ENCODE measurements at places on chromosomes 1 and 21.

DNA sequence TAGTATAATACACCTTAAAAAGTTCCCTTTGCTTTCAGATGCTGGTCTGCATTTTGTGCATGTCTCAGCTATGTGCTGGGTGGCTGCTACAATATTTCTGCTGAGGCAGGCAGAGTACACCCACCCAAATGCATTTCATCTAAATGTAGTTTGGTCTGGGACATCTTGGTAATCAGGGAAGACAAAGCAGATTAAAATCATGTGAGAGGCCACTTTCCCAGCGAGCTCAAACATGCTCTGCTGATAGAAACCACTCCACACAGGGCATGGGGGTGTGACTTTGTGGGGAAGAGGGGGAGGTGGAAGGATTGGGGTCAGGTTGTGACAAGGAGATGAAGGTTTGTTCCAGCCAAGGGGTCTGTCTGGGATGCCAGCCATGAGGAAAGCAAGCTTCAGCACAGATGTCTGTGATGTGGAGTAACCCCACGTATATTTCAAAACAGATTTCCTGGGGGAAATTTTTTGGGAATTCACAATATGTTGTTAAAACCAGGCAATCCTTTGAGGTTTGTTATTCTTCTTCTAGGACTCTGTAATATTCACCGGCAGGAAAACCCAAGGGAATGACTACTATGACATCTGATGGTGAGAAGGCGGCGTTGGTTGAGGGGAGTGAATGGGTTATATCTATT is 255.1 kb upstream of the FGGY start:
- no peak for DNase-seq

GRCh38 chr21:42384156-42384945 is 11.5 kb downstream of the TMPRSS3 start:
- no peak for DNase-seq

- no peak for DNase-seq
These were observed 195.1 kb downstream of the HLX start for GRCh38 chr1:221074332-221074731.

DNA sequence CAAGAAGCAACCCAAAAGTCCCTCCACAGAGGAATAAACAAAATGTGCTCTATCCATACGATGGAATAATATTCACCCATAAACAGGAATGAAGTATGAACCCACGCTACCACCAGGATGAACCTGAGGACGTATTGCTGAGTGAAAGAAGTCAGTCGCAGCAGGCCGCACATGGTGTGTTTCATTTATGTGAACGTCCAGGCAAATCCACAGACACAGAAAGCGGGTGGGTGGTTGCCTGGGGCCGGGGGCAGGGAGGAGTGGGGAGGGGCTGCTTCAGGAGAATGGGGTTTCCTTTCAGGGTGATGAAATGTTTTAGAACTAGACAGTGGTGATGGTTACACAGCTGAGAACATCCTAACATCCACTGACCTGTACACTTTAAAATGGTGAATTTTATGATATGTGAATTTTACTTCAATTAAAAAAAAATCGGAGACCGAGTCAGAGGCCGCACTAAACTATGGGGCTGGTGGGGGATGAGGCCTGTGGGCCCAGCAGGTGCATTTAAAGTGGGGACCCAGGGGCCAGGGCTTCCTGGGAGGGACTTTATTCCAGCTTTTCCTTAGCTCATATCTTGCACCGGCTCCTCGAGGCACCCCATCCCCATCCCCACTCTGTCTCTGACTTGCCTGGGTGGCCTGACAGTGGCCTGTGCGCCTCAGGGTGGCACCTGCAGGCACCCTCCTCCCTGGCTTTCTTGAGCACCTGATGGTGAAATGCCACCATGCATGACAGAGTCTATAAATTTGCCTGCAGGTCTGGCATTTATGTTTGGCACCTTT is 392.6 kb upstream of the VAMP3 start:
- DNase-seq = no peak

GRCh38 chr1:164495905-164496304 is 63.1 kb upstream of the PBX1 start:
- no peak for DNase-seq

DNA sequence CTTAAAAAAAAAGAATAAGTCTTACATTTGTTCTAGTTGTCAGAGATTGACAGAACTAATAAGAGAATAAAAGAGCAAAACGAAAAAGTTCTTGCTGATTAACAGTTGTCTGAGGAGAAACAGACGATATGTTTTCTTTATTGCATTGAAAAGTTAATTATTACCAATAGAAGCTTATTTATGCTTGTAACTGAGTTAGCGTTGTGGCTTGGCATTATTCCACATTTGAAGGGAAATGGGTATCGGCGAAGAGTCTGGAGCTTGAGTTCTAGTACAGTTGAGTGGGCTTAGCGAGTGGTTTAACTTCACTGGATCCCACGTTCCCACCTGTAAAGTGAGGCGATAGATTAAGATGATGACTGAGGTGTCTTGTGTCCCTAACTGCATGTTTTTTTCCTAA is 109.0 kb downstream of the SDCCAG8 start:
- no peak for DNase-seq

- DNase-seq = no peak
These were observed 117.5 kb downstream of the BACH1 start for GRCh38 chr21:29416268-29416667.

GRCh38 chr1:153856763-153857162 is 66.0 kb downstream of the GATAD2B start:
- no peak for DNase-seq

GRCh38 chr1:45630429-45630828 is 6.6 kb upstream of the CCDC17 start:
- no peak for DNase-seq

DNA sequence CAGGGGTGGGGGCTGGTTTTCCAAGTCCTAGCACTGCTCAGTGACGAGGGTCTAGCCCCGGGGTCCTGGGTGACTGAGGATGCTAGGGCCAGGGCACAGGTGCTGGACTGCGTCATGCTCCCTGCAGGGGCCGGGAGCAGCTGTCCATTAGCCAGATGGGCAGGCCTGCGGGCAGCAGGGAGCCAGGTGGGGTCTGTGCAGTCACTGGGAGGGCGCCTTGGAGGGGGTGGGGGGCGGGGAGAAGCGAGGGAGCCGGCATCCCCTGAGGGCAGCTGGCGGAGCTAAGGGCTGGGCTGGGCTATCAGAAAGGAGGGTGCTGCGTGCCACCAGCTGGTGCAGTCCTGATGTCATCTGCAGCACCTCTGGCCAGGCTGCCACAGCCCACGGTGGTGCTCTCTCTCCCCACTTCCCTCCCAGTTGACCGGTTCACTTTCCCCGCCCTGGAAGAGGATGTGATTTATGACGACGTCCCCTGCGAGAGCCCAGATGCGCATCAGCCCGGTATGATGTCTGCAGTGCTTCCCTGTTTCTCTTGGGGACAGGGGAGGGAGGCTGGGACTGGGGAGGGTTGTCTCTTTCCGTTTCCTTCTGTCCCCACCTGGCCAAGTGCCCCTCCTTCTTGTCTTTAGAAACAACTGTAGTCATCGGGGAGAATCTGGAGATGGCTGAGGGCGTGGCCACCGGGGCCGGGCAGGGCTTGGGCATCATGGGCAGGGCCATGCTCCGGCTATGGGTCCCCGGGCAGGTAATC is 63.8 kb downstream of the ARHGEF10L start:
- DNase-seq = no peak

DNA sequence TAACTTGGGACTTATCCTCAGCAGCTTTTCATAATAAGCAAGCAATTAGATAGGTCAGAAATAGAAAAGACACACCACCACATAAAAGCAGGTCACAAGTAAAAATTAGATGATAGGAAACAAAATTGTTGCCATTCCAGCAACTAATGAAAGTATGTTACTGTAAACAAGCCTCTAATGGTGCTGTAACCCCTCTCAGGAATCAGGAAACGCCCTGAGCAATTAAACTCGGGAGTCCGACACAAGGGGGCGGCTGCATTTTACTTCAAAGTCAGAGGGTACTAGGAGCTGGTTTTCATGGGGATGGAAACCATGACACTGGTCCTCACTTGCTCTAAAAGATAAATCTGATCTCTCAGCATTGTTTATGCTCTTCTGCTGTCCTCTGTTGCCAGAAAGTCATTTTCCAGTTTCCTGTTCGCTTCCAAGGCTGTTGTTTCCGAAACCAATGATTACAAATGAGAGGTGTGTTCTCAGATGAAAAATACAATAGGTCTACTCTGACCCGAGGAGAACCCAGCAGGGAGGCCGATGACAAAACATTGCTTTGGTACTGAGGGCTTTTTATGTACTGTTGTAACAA is 93.4 kb downstream of the TGFBR3 start:
- no peak for DNase-seq

- DNase-seq = no peak
These were observed 30.5 kb downstream of the SIPA1L2 start for GRCh38 chr1:232599178-232600041.

GRCh38 chr21:28393279-28393678 is 599.4 kb downstream of the LTN1 start:
- no peak for DNase-seq

DNA sequence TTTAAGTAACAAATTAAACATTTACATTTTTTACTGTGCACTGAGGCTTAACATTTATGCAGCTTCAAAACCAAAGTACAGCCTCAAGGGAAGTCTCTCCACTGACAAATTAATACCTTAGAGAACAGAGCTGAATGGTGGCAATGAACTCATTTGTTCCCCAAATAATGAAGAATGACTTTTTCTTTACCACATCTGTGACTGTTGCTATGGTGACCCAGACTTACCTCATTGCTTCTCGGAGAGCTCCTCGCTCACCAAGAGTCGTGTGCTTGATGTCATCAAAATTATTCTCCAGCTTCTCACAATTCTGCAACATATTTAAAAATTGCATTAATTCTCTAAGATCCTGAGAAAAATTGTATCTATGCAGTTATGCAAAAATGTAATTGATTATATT is 92.9 kb downstream of the DPYD start:
- DNase-seq = no peak

DNA sequence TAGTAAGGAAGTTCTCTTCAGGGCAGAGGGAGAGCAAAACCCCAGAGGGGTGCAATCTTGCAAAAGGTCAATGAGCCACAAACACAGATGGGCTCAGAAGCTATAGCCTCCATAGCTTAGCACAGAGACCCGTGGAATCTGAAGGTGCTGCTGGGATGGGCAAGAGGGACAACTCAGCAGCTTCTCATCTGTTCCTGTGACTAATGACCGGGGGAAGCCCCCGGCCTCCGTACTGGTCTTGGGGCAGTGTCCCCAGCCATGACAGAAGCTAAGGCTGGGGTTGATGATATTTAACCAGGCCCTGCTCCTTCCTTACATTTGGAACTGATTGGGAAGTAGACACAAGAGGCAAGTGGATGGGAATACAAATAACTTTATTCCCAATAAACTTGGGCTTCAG is 19.1 kb downstream of the EXOC8 start:
- DNase-seq = no peak

All from left ventricle myocardium superior (tissue), 1 donor.